Midbrain (tissue), 1 donor: ENCODE measurements at places on chromosomes 2 and 18.

- no peak for DNase-seq
Measured at GRCh38 chr2:16402891-16403290, 262.7 kb downstream of the CYRIA start.

- peak; percentile 17 for DNase-seq
Measured at GRCh38 chr18:61635901-61636528, 256.8 kb downstream of the RNF152 start.

DNA sequence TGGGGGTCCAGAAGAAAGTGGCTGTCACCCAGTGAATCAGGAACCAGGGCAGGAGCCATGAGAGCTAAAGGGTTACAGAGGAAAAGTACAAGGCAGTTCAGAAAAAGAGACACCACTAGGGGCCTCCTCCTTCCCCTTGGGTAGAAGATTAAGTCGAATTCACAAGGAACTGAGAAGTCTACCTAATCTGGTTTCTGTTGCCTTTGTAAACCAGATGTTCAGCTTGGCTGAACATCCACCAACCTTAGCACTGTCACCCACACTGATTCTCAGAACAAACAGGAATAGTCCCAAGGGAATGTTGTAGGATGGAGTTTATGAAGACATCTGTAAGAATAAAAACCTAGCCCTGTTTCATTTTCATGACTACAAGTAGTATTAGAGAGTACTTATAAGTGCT lies 90.4 kb upstream of the NOSTRIN start:
- no peak for DNase-seq

DNA sequence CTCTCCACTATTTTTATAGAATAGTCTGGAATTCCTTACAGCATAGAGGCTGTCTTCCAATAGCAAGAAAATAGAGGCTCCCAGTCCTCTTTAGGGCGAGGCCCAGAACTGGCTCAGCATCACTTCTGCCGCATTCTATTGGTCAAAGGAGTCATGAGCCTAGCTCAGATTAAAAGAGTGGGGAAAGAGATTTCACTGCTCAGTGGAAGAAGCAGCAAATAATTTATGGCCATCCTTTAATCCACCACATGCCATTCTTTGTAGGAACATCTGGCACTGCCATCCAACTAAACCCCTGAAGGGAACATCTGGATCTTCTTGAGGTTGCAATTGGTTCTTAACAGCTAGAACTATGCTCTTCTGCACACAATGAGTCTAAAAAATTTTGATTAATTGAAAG lies 43.4 kb upstream of the NEUROD1 start:
- no peak for DNase-seq

- no peak for DNase-seq
Measured at GRCh38 chr2:177589186-177589585, 196.6 kb downstream of the AGPS start.

DNA sequence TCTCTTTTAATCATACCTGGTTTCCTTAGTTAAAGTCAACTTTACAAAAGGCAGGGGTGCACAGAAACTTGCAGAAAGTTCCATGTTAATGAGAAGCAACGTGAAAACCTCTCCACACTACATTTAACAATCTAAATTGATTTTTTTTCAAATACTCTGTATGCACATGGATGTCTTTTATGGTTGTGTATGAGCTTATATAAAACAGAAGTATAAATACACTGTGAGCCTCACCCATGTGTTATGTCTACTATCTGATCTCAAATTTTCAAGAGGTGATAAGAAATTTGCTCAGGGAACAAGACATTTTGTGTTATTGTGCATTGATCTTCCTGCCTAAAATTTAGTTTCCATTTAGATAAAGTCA lies 617.6 kb downstream of the ADCYAP1 start:
- DNase-seq: no peak

GRCh38 chr2:27227501-27227900 lies 10.3 kb downstream of the CAD start:
- DNase-seq: no peak

DNA sequence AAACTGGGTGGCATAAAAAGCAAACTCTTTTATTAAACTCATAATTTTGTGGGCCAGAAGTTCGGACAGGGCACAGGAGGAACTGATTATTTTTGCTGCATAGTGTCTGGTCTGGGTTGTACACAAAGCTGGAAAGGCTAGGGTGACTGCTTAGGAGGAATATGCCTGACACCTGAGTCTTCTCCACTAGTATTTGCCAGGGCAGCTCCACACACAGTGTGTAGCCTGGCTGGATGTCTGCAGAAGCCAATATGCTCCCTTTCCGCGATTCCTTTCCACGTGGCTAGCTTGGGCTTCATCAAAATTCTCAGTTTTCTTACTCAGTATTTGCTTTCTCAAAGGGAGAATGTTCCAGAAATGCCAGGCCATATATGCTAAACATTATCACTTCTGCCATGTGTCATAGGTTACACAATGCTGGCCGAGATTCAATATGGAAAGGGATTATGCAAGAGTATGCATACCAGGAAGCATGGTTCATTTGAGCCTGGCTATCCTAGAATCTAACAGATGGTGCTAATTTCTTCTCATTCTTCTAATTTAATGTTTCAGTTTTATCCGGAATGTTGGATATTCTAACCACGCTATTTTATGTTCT lies 142.7 kb upstream of the DOK6 start:
- DNase-seq: no peak

- DNase-seq: no peak
Measured at GRCh38 chr2:17643031-17643615, 102.6 kb downstream of the VSNL1 start.

DNA sequence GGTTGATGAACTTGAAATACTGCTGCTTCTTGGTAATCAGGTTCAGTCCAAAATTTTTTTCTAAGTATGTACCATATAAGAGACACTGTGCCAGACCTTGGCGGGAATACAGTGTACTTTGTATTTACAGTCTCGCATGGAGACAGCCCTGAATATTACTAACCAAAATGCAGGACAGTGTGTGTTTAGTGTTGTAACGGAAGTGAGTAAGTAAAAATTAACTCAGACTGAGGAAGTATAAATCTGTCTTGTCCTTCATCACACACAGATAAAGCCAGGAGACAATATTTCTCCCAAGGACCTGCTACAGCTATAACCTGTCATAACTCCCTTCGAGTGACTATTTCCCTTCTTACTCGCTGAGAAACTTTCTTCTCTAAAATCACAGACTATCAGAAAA lies 76.9 kb downstream of the ACTR3 start:
- no peak for DNase-seq

- DNase-seq: no peak
Measured at GRCh38 chr18:3294435-3295080, 32.6 kb downstream of the MYL12B start.

DNA sequence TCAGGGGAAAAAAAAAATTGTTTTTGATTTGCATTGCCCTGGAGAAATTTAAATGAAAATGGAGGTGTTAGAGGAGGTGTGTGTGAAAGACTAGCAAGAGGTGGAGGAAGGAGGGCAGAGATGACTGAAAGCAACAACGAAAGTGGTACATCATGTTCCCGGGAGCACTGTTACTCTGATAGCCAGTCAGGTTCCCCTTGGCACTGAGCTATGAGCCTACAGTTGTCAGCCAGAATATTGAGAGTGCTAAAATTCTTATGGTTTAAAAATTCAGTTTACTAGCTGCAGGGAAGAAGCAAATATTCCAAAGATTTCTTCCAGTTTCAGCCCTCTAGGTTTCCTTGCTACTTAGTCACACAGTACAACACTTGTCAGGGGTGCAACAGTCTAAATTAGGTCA lies 366.7 kb upstream of the DLGAP1 start:
- DNase-seq: no peak
